ENCODE measurements at places on chromosomes 2 and 18.

- DNase-seq, result no peak
Observed at GRCh38 chr2:120587279-120587996, 148.2 kb upstream of the GLI2 start.

GRCh38 chr2:211447548-211447947, 891.1 kb downstream of the CPS1 start:
- DNase-seq, result no peak

- DNase-seq, result no peak
Observed at GRCh38 chr2:176088048-176088936, 4.2 kb upstream of the HOXD13 start.

GRCh38 chr18:37565101-37565976, at the start of gene CELF4:
TSS of gene CELF4 (minus strand) at chr18:37565798.
- no peak for DNase-seq

DNA sequence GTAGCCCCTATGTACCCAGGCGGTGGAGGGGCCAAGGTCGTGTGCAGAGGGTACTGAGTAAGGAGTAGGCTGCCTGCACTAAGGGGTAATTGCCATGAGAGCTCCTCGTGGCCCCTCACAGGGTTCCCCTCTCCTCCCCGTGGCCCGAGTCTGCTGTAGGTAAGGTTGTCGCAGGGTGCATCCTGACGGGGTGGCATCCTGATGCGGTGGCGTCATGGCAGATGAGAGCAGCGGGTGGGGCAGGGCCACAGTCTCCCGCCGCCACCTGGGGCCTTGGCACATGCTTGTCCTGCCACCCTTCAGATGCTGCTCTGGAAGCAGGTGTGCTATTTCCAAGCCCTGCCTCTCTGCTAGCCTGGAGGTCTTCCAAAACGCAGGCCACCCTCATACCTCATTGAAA, 89.7 kb downstream of the EIPR1 start:
- no peak for DNase-seq

DNA sequence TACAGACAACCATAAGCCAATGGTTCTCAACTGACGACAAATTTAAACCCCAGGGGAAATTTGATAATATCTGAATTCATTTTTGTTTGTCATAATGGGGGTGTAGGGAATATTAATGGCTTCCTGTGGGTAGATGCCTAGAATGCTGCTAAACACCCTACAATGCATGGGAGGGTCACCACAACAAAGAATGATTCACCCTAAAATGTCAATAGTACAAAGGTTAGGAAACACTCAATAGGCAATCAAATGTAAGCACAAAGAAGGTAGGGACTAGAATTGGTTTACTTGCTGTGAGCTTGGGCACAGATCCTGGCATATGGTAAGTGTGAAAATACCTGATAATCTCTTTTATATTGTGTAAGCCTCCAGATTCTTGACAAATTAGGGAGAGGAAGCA, 20.1 kb upstream of the FANCL start:
- DNase-seq, result no peak

DNA sequence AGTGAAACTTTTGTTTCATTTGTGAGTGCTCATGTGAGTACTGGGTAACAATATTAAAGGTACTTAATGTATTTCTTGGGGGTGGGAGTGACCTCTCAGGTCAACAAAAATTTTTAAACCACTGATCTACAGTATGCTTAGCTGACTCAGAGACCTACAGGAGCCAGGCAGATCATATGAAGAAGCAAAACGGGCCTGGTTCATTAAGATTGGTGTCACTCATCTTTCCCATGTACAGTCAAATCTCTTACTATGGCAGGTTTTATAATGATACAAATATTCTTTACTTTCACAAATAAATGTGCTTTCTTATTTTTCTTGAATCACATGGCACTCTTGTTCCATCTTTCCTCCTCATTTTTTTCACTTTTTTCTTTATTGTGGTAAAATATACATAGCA, 7.7 kb upstream of the TMSB10 start:
- DNase-seq, result no peak

Data from activated naive CD8-positive, alpha-beta T cell treated with anti-CD3 and anti-CD28 coated beads, Interleukin-2, amount 50 U/mL, for 16 hours (primary cell).